ENCODE measurements at places on chromosomes 5 and 9.

- DNase-seq = no peak
Measured at GRCh38 chr9:68644831-68645230, 60.2 kb upstream of the PIP5K1B start.

DNA sequence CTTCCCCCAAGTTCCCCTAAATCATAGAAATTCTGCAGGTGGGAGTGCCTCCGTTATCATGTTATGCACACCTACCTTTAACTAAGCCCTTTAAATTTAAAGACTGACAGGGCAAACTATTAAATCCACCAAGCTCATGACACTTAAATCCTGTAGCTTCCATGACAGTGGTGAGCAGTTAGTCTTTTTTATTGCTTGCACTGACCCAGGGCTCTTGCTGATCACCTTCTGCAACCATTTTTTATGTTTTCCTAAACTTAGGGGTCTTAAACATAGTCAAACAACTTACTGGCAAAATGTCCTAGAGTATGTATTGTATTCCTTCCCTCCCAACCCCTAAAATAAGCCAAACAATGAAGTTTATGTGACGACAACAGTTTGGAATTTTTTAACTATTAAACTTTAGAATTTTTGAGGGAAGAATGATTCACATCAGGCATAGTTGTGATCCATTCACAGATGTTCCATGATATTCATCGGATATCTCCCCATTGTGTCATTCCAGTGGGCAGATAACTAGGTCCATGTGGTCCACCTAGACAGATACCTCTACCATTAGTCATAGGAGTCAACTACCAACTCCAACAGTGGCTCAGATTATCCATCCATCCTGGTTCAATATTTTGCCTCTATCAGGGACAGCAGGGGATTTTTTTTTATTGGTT is 283.1 kb downstream of the ADAMTS6 start:
- peak; percentile 69 for DNase-seq

GRCh38 chr5:16723821-16724220 is 107.0 kb upstream of the RETREG1 start:
- DNase-seq = no peak

- no peak for DNase-seq
Measured at GRCh38 chr5:53008751-53009150, 19.6 kb downstream of the ITGA2 start.

- DNase-seq = no peak
Measured at GRCh38 chr5:14296533-14297331, 153.6 kb downstream of the TRIO start.

DNA sequence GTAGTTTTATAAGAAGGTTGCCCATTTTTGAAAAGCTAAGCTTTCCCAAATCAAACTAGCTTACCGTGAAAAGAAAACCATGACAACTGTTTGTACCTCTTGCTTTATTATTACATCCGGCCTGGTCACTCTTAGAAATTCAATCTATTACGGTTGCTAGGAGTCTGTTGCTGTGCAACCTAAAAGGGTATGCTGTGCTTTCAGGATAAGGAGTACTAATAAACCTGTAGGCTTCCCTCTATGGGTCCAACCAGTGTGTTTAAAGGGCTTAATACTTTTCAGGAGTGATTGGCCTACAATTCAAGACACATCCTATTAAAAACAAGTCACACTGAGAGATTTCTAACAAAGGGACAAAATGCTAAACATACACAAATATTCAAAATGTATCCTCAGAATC is 27.1 kb downstream of the RFX3 start:
- DNase-seq = no peak

GRCh38 chr5:173410459-173411233 is 82.4 kb upstream of the STC2 start:
- no peak for DNase-seq

GRCh38 chr9:110626101-110626829 is 42.3 kb upstream of the MUSK start:
- DNase-seq = no peak

- peak; percentile 78 for DNase-seq
Measured at GRCh38 chr9:131382850-131383729, 10.8 kb upstream of the PRRC2B start.

GRCh38 chr5:31638345-31638744 is 586 bp upstream of the PDZD2 start:
- no peak for DNase-seq
